NCI-H1048 (cell line): ENCODE measurements at places on chromosomes 3 and 15.
A peak's percentile ranks its signal among the peaks of the same experiment; 100 is the strongest.

DNA sequence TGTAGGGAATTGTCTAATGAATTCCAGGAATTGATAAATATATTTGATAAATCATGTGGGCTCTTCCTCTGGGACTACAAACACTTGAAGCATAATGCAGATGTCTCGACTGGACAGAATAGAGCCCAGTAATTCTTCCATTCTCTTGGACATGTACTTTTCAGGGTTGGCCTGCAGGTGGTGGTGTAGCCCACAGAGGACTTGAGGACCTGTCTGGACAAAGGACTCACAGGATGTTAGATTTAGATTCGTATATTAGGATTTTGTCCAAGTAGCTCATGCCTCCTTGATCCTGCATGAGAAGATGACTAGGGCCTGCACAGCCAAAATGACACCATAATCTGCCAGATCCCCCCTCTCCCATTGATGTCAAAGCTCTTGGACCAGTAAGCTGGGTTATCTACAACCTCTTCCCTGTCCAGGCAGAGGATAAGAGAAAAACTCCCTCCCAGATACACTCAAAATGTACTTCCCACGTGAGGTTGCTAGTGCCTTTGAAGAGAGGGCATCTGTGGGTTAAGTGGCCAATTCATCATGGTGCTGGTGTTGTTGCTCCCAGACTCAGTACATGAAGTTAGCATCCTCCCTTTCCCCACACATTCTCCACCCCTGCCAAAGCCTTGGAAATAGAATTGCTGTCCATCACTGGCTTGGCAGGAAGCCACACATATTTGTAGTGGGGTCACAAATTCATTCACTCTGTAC, 88.6 kb upstream of the ZNF280D start:
- no peak for DNase-seq

DNA sequence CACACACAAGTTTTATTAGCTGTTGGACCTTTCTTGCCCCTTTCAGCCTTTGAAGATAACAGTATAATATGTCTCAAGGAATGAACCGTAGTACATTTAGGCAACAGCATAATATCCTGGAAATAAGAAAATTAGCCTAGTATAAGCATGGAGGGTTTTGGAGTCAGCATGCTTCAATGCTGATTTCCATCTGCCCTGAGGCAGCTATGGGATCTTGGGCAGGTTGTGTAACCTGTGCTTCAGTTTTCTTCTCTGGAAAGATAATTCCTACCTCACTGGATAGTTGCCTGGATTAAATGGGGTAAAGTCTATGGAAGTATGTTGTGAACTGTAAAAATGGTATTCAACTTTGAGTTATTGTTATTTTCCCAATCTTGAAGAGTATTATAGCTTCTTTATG, 1.6 kb downstream of the DHX30 start:
- DNase-seq = no peak

DNA sequence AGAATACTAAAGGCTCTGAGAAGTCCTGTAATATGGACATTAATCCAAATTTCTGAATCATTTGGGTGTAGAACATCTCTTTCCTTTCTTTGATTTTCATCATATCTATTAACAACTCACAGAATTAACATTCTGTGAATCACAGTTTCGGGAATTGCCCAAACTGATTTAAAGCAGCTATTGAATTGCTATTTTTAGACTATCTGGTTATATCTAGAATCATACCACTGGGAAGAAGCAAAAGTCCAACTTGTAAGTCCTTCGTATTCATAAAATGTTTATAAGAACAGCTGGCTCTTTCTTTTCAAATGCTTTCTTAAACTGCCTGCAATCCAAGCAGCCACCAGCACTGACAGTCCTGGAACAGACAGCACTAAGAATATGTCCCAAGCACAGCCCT, 733.0 kb downstream of the NTRK3 start:
- no peak for DNase-seq

GRCh38 chr3:175200391-175201095, 341.4 kb downstream of the NAALADL2 start:
- no peak for DNase-seq

GRCh38 chr3:30730967-30731366, 124.6 kb downstream of the TGFBR2 start:
- no peak for DNase-seq

DNA sequence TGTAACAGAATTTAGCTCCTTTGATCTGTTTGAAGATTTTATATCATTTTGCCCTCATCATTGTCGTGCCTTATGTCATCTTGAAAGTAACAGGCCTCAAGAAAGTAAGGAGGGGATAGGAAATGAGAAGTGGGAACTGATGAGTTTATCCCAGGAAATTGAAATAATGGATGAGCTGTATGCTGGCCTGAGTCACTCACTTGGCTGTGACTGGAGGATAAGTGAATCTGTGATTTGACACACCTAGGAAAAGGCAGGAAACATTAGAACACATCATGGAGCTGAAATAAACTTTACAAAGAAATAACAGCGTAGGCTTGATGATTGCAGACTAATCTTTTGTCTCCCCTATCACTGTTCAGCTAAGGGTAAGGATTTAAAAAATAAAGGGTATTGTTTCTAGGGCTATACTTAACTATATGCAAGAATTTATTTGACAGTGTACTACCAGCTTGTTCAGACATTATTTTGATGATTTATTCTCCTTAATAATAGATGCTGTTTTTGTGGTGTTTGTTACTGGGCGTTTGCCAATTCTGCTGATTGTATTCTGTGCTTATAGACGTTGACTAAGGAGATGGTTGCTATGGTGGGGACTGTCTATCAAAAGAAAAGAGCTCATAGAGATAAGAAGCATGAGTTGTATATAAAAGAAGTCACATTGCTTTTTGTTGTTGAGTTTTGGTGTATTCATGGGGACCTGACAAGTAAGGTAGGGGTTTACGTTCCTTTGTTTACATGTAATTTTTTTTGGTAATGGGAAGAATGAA, 105.6 kb upstream of the ROPN1 start:
- DNase-seq = no peak

DNA sequence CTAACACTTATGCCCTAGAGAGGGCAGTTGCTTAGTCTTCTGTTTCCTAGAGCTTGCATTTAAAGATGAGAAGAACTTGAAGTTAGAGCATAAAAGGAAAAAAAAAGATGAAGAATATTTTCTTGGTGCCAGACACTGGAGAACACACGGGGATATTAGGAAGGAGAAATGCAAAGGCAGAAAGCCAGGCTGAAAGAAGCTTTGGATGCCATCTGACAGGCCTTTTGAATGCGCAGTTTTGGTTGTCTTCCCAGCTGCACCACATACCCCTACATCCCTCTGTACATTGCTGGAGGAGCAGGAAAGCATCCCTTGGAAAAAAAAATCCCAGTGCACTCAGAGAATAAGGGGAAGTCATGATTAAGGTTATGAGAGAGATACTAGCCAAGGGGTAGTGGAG, 378.9 kb downstream of the GAP43 start:
- DNase-seq = no peak

GRCh38 chr3:184031187-184031792, at the start of gene HTR3D:
Gene HTR3D, plus strand, starts transcription at chr3:184031742. Its CDS starts 0 bp downstream, at chr3:184031742.
- DNase-seq = no peak

- no peak for DNase-seq
Observed at GRCh38 chr3:46831841-46832240, 31.4 kb downstream of the MYL3 start.

DNA sequence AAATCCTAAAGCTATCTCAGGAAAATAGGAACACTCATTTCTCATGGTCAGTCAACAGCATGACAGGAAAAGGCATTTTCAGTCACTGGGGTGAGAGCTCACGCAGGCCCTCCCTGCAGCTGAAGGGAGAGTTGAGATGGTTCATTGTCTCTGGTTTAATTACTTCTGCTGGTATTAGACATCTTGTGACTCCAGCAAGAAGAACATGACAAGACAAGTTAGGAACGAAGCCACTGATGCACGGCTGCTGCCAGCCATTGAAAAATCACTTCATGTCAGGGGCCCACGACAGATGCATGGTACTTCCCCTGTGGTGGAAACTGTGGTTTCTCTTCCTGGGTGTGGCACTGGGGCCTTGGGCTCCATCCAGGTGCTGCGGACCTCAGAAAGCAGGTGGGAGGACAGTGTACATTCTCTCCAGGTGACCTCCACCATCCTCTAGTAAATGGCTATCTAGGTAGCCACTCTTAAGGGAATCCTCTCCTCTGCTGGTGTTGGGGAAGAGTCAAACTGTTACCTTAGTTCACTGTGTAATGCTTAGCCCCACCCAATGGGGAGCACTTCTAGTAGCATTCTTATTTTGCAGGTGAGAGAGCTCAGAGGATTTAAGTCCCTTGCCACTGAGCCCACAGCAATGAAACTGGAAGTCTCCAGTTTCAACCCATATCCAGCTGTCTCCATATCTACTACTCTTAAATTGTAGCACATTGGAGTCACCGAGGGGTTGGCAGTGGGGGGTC, 274.2 kb downstream of the LRTM1 start:
- DNase-seq = no peak

DNA sequence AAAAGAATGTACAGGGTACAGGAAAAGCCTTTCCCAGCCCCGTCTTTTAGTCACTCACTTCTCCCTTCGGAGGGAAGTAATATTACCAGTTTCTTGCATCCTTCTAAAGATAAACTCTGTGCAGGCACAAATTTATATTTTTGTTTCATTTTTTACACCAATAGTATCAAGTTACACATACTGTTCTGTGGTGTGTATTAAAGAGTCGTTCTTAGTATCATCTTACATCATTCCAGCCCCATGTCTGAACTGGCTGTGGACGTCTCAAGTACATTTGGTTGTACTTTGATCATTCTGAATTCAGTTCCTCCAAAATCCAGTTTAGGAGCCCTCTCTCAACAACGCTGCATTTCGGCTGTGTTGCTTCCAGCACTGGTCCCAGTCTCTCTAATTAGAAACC, 68.7 kb downstream of the LMLN start:
- DNase-seq = no peak

- no peak for DNase-seq
Observed at GRCh38 chr3:117443014-117443413, 733.4 kb downstream of the TUSC7 start.

- no peak for DNase-seq
Observed at GRCh38 chr15:93274257-93274656, 185.2 kb upstream of the RGMA start.

GRCh38 chr3:13532085-13532484, 16.8 kb upstream of the FBLN2 start:
- DNase-seq = no peak

GRCh38 chr3:158725348-158726011, 6.8 kb downstream of the RARRES1 start:
- DNase-seq = no peak

GRCh38 chr3:73509816-73510215, 114.9 kb downstream of the PDZRN3 start:
- DNase-seq = peak; percentile 33

GRCh38 chr15:91302588-91303439, 202.8 kb downstream of the SV2B start:
- DNase-seq = peak; percentile 56

- no peak for DNase-seq
Observed at GRCh38 chr15:63418811-63419210, 37.2 kb upstream of the CA12 start.

DNA sequence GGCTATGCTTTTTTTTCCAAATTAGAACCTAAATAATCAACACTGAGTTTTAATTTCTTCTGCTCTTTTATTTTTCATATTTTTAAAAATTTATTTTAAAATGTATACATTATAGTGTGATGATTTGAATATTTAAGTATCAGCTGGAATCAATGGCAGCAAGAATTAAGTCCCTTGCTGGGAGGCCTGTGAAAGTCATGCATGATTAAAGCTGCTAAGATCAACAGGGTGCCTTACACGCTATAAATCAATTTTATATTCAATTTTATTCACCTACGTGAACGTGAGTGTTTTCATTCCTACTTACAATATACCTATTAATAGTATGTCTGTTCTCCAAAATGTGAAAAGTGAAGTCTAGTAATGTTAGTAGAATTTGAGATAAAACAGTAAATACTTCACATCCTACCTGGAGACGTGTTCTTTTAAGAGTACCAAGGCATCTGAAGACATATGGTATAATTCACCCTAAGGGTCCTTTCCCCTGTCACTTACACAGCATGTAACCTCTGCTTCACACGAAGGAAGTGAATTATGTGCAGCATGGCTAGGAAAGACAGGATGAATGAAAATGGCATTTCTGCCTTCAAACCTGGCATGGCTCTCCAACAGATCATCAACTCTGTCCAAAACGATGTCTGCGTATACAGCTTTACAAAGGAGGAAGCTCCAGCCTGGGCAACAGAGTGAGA, 640.4 kb upstream of the ROBO1 start:
- DNase-seq = no peak

DNA sequence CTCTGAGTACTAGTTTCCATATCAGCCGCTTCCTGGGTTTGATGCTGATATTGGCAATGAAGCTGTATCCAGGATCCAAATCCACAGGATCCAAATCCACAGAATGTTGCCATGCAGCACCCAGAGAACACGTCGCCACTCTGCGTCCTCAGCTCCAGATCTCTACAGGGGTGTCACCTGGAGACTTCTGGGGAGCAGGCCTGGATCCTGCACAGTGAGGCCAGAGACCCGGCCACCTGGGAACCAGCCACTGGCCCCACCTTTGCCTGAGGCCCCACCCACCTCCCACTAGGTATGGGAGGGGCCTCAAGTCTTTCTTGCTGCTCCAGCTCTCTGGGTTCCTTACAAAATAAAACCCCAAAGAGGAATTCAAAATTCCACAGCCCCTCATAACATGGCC, 123.9 kb downstream of the LRRK1 start:
- no peak for DNase-seq

DNA sequence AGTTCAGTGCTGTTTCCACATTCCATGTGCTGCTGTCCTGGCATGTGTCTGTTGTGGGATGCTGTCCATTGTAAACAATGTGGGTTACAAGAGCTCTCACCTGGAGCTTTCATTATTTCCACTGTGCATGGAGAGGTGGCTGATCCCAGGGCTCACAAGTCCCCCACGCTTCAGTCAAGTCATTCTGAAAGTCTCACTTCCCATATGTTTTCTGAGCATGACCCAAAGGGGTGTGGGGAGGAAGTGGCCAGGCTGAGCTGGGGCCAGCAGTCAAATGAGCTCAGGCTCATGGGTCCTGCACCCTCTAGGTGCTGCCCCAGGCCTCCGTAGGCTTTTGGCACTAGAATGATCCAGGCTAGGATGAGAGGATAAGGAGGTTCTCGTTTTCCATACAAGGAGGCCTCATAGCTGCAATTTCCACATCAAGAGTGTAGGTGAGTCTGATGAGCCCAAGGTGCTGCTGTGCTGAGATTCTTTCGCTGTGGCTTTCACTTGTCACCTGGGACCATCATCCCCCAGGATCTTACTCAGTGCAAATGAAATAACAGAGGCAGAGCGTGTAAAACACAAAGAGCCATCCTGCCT, 22.0 kb downstream of the STARD5 start:
- DNase-seq = no peak

- DNase-seq = no peak
Observed at GRCh38 chr15:80636675-80637074, 58.4 kb upstream of the ABHD17C start.

GRCh38 chr15:70826634-70827033, 27.3 kb downstream of the LARP6 start:
- no peak for DNase-seq

DNA sequence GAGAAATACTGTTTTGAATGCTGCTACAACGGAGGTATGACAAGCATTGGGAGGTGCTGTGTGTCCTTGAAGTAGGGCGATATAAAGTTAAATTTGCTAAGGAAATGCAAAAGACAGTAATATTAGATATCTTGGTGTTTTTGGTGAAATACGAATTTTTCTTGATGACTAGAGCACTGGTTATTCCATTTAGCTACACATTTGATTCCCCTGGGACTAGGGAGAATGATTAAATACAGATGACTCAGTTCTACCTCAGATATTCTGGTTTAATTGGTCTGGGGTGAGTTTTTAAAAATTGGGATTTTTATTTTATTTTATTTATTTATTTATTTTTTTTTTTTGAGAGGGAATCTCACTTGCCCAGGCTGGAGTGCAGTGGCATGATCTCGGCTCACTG, 18.7 kb upstream of the GADL1 start:
- no peak for DNase-seq
